ENCODE measurements at places on chromosomes 4 and X.
A peak's percentile ranks its signal among the peaks of the same experiment; 100 is the strongest.

DNA sequence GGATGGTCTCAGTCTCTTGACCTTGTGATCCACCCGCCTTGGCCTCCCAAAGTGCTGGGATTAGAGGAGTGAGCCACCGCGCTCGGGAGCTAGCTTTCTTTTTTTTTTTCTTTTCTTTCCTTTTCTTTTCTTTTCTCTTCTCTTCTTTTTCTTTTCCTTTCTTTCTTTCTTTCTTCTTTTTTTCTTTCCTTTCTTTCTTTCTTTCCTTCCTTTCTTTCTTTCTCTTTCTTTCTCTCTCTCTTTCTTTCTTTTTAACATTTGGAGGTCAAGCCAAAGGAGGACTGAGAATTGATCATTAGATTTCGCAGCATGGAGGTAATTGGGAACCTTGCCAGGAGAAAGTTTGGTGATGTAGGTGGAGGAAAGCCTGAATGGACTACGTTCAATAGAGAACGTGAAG, 67.4 kb downstream of the LARP7 start:
- no peak for DNase-seq

- DNase-seq: peak; percentile 40
Measured at GRCh38 chrX:19889582-19890342, 2.4 kb upstream of the SH3KBP1 start.

DNA sequence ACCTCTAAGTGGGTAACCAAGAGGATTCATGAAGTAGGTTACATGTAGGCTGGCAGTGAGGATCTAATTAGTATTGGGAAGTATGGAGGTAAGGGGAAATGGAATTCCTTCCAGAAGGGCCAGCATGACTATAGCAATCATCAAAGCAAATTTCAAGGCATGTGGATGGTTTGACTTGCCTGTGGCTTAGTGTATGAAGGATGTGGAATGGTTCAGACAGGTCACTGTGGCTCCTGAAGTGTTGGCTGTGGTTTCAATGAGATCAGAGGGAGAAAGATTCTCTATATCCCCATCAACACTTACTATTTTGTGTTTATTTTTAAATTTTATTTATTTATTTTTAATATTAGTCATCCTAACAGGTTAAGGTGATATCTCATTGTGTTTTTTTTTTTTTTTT, 121.6 kb upstream of the TBC1D9 start:
- no peak for DNase-seq

- no peak for DNase-seq
Measured at GRCh38 chrX:9235722-9236121, 201.8 kb upstream of the FAM9B start.

DNA sequence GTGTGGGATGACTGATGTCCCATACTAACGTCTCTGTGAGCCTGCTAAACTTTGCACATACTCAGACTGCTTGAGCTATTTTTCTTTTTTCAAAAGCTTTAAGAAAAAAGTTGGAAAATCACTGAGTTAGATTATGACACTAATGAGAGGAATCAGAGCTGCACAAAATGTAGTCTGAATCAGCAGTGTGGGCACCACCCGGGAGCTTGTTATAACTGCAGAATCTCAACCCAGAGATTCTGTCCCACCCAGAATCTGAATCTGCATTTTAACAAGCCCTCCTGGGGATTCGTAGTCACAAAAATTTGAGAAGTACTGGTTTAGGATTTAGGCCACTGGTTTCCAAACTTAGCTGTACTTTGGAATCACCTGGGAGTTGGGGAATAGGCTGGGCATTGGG, 102.1 kb upstream of the MID1IP1 start:
- no peak for DNase-seq

- DNase-seq: no peak
Measured at GRCh38 chr4:93700571-93700970, 128.0 kb upstream of the ATOH1 start.

DNA sequence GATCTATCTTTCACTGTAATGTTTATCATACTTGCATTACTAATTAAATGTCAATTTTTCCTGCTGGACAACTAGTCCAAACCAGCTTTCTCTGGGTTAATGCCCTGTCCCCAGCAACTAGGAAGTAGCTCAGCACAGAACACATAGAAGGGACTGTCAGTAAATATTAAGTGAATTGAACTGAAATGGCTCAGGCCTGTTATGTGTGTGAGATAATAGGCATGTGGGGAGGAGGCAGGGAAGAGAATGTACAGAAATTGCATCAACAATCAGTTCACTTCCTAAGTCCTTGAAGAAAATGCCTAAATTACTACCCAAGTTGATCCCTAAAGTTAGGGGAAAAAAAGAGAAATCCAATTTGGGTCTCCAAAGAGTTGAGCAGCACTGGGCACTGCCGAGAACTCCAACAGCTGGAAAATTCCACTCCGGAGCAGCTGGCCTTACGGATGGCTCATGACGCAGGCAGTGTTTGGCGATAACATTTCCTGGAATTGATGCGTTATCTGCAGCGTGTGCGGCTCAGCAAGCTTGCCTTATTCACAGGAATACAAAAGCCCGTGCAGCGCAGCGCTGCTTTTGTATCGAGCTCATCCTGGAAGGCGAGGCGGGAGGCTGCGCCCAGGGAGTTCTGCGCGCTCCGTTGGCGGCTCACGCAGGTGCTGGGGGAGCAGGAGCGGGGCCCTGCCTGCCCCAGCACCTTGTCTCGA, 297.3 kb upstream of the LCORL start:
- DNase-seq: peak; percentile 0

DNA sequence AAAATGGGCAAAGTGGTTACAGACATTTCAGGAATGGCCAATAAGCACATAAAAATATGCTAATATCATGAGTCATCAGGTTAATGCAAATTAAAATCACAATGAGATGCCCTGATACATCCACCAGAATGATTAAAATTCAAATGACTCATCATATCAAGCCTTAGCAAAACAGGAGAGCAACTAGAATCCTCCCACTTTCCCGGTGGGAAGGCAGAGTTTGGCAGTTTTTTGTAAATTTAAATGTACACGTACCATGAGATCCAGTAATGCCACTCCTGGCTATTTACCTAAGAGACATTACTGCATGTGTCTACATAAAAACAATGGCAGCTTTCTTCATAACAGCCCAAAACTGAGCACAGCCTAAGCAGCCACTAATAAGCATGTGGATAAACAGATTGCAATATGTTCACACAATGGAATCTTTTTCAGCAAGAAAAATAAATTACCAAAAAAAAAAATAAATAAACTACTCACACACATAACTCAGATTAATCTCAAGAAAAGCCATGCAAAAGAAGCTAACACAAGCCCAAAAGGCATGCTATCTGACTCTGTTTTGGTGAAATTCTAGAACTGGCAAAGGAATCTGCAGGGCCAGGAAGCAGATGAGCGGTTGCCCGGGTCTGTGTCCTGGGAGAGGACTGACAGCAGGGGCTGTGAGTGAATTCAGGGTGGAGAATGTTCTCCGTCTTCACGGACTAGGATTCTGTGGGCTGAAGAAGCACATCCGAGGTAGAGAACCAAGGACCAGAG, 48.8 kb downstream of the AFAP1 start:
- peak; percentile 78 for DNase-seq

DNA sequence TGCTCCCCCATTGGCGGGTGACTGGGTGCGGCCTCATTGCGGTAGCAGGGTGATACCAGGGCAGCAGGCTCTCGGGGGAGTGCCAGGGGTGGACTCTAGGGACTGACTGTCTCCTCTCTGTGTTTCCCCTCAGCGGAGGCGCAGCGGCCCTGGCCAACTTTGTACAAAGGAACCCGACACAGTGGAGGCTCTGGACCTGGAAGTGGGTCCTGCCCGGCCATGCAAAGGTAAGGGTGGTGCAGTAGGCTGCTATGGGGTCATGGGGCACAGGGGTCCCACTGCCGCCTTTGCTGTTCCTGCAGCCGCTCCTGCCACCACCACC, 16.3 kb downstream of the SULT1B1 start:
- no peak for DNase-seq

- no peak for DNase-seq
Measured at GRCh38 chr4:116959045-116959444, 126.3 kb downstream of the TRAM1L1 start.

DNA sequence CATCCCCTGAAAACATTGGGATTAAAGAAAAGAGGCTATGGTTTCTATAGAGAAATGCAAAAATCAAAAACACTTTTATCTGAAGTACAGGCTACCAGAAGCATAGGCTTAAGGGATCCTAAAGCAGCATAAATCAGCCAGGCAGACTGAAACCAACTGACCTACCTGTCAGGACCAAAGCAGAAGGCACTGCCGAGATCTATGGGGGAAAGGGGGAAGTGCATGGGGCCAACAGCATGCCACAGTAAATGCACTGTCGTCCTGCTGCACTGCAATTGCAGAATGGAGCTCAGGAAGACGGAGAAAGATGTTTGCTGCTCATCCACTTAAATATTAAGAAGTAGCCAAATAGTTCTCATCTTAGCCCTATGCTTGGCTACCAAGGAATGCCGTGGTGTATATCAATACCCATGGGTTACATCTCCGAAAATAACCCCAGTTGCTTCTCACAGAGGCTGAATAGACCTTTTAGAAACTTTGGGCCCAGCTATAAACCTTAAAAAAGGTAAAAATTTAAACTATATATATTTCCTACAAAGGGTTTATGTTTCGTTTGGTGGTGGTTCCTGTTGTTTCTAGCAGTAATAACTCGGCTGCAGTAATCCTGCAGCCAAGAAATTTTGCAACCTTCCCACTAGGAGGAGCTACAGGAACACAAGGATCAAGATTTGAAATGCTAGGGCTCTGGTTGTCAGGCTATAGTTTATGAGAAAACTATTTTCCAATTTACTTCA, 312.2 kb upstream of the DIAPH2 start:
- DNase-seq: peak; percentile 80
